ENCODE measurements at places on chromosomes 12 and 14.

- no peak for DNase-seq
These were observed 2.7 kb downstream of the ANKRD33 start for GRCh38 chr12:51890511-51891171.

DNA sequence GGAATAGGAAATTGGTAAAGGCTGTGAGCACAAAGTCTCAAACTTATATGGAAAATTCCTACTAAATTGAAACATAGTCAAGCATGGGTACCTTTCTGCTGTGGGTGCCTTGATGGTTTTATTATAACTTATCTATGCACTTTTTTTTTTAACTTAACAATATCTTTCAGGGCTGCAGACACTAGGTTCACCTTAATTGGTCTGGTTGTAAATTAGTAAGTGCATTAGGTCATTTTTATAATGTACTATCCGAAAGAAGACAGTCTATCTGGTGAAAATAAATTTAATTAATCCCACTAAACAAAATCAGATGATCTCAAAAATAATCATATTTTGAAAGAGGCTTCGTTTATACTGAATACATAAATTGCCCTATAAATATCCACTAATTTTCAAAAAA is 446.8 kb upstream of the DCN start:
- no peak for DNase-seq

DNA sequence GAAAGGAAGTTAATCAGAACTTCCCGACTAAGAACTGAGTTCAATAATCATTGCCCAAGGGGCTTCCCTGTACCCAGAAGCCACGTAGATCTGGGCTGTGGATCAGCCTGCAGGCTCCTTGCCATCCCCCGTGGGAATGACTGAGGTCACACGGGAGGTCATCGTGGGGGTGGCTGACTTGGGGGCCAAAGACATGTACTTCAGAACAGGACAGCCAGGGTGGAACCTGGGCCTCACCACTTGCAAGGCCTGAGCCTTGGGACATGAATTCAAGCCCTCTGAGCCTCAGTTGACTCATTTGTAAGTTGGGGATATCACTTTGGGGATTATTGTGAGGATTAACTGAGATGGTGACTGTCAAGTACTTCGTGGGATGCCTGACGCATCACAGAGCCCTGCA is 221.0 kb downstream of the SLC41A2 start:
- no peak for DNase-seq

GRCh38 chr12:93851257-93851671 is 174.1 kb downstream of the CRADD start:
- no peak for DNase-seq

GRCh38 chr12:117352206-117352605 is 9.2 kb downstream of the NOS1 start:
- DNase-seq = no peak

- no peak for DNase-seq
These were observed 814.7 kb downstream of the GALC start for GRCh38 chr14:87178277-87178676.

- DNase-seq = no peak
These were observed 22.3 kb downstream of the GALNT6 start for GRCh38 chr12:51368640-51369517.

GRCh38 chr12:16634786-16635185 is 28.8 kb upstream of the LMO3 start:
- DNase-seq = no peak

DNA sequence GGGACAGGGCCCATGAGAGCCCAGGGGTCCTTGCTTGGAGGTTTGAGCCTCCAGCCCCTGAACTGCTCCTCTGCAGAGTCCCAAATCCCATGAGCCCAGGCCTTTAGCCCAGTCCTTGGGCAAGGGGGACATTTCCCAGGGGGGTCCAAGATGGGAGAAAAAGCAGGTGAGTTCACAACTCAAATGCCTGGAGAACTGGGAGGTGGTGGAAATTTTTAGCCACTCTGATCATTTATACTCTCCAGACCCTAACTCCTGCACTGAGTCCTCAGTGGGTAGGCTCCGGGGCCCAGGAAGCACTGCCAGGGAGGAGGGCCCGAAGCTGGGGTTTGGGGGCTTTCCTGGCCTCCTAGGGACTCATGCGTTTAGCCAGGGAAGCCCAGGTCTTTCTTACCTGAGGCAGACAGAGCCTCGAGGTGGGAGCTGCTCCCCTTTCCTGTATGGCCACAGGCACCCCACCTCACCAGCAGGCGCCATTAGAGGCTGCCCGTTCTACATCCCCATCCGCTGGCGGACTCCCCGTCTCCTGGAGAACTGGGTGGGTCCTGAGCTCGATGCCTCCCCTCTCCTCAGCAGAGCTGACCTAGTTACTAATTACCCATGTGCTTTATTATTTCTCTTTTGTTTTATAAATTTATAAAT is 998 bp downstream of the HNF1A start:
- DNase-seq = no peak

DNA sequence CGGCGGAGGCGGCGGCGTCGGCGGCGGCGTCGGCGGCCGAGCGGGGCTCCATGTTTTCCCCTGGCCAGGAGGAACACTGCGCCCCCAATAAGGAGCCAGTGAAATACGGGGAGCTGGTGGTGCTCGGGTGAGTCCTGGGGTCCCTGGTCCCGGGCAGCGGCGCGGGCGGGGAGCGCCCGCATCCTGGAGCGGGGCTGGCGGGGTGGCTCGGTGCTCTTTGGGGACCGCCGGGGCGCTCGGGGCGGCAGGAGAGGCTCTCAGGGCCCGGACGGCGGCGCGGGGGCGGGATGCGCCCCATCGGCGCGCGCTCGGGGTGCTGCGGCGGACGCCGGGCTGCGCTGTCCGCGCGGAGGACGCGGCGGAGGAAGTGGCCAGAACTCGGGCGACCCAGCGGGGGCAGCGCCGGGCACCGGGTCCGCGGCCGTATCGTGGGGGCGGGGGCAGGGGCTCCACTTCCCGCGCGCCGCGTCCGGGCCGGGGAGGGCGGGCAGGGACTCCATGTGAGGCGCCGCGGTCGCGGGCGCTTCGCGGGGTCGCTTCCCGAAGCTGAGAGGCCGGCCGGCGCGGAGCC is 485 bp downstream of the PELI2 start:
- DNase-seq = no peak

DNA sequence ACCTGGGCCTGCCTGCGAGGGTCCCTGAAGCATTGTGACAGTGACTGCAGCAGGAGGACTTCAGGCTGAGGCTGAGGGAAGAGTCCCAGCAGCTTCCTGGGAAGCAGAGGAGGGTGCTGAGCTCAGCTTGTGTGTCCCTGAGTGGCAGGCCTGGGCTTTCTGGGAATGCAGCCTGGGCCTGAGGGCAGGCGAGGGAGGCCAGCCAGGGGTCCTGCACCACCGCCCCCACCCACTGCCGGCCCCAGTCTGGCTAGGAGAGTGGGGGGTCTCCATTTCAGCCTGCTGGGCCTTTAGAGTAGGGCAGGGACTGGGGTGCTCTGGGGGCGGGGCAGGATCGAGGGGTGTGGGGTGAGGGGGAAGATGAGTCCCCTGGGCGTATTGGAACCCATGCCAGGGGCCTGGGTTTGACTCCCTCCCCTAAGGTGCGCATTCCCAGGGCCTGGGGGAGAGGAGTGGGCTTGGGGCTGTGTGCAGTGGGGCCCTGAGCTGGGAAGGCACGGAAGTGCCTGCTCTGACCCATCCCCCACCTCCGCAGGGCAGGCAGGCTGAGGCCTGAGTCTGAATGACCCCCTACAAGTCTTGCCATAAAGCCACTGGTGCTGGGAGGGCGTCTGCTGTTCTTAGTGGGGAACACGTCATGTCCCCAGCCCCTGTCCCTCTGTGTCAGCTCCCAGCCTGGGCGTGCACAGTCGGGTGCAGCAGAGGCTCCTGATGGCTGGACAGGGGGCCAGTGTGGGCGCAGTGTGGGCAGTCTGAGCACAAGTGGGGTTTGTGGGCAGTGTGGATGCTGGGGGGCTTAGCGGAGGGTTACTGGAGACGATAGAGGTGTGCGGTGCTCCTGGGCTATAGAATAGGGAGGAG is 46.4 kb downstream of the KRT80 start:
- DNase-seq = no peak

DNA sequence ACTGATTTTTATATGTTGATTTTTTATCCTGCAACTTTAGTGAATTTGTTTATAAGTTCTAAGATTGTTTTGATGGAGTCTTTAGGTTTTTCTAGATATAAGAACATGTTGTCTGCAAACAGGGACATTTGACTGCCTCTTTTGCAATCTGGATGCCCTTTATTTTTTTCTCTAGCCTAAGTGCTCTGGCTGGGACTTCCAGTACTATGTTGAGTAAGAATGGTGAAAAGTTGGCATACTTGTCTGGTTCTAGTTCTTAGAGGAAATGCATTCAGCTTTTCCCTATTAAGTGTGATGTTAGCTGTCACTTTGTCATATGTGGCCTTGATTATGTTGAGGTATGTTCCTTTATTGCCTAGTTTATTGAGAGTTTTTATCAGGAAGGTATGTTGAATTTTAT is 68.1 kb downstream of the ERC1 start:
- no peak for DNase-seq

- DNase-seq = no peak
These were observed 4.2 kb downstream of the RDH5 start for GRCh38 chr12:55724226-55724939.

DNA sequence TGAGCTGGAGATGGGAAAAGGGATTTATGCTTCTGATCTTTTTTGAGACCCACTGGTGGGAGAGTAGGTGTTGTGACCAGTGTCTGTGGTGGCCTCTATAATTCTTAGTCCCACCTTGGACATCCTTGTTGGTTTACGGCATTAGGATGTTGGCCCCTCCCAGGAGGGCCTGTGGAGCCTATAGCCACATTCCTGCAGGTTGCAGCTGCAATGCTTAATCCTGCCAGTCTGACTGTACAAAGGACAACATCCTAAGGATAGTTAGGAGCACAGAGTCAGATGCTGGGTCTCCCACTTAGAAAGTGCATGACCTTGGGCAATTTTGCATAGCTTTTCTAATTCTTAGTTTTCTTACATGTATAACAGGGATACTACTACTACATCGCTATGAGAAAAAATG is 150.9 kb upstream of the SLC38A2 start:
- no peak for DNase-seq

- peak; percentile 56 for DNase-seq
These were observed 12.1 kb downstream of the SLC7A8 start for GRCh38 chr14:23171222-23171975.

- peak; percentile 21 for DNase-seq
These were observed 89.3 kb downstream of the KCNC2 start for GRCh38 chr12:75120311-75120711.

DNA sequence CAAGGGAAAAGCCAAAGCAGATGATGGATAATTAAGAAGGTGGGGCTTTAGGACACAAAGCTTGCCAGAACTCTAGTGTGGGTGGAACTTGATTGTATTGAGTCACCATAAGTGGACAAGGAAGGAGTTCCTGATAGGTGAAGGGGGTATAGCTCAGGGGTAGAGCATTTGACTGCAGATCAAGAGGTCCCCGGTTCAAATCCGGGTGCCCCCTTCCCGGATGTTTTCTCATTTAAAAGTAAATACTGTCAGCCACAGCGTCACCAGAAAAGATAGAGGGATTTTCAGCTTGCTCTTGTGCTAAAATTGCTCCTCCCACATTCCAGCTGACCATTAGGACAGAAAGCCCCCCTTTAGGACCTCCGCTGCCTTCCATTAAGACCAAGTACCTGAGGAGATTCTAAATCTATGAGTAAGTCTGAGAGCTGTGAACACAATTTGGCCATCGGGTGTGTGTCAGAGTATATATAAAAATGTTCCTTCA is 36.6 kb downstream of the DCAF4 start:
- peak; percentile 31 for DNase-seq

GRCh38 chr12:112900298-112901145 is 6.2 kb upstream of the OAS1 start:
- DNase-seq = peak; percentile 2

DNA sequence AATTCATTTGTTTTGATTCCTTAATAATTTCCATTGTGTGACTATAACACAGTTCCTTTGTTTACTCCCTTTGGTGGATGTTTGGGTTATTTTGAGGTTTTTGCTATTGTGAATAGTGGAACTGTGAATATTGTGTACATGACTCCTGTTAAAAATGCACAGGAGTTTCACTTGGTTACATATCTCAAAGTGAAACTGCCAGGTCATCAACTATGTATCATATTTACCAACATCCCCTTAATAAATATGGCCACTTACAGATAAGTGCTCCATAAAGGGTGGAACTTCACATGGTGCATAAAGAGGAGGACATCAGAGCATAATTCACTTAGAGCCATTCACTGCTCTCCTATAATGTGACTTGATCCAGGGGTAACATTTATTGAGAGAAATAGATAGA is 328.9 kb downstream of the SEC23A start:
- no peak for DNase-seq

DNA sequence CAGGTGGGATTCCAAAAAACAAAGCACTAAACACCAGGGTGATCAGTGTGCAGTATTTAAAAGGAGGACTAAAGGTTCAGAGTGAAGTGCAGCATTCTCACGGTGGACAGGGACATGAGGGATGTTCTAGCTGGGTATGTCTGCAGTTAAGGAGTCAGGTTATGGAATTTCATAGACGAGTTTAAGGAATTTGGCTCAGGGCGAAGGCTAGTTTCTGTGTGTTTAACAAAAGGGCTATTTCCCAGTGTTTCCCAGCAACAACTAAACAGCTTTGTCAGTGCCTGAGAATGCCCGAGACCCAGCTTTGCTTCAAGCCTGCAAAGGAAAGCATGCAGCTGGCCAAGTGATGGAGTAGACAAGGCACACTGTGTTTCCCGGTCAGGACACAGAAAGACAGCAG is 7.0 kb downstream of the KRT1 start:
- DNase-seq = no peak

GRCh38 chr12:105705765-105706164 is 375.3 kb downstream of the C12orf75 start:
- peak; percentile 52 for DNase-seq

GRCh38 chr14:91154851-91155625 is 41.2 kb downstream of the DGLUCY start:
- DNase-seq = peak; percentile 58

DNA sequence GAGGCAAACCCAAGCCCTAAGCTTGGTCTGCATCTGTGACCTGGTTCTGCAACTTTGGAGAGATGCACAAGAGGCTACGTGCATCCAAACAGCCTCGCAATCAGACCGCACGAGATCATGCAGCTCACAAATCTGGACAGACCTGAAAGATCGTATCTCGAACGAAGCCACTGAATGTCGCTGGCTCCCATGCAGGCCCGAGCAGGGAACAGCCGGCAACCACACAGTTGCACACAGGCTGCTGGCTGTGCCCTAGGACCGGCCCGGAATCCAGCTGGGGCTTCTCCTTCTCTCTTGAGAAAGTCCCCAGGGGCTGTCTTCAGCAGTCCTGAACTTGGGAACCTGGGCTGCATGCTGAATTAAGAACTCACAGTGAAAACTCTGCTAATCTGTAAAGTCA is 27.9 kb downstream of the WNT5B start:
- no peak for DNase-seq

All from fibroblast of skin of left quadriceps (primary cell).